RWPE1 (cell line): ENCODE measurements at places on chromosomes 2 and 18.

DNA sequence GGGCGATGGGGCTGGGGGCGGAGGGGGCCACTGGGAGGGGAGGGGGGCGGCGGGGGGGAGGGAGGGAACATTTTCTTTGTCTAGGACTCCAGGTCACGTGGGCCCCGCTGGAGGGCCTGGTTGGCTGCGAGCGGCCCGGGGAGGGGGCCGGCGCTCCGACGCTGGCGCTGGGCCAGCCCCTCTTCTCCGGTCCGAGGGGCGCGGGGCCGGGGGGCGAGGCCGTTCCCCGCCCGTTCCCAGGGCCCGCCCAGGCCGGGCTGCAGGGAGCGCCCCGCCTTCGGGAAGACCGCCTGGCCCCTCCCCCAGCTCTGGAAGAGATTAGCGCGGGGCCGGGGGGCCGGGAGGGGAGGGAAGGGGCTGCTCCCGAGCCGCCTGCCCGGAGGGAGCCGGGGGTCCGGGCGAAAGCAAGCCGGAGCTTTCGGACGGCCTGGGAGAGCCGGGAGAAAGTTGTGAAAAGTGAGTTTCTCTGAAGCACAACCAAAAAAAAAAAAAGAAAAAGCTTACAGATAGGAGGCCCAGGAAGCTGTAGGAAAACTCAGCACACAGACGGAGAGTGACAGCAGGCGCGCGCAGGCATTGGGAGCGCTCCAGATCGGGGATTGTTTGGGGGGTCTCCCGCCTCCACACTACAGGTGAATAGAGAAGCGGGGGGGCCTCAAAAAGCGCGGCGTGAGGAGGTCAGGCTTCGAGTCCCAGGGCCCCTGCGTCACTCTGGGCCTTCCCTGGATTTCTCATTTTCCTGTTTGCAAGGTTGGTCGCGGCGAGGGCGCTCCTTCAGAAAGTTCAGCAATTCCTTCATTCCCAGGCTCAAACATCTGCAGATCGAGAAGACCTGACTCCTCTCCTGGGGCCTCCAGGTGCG is 84.1 kb upstream of the POMC start:
- DNase-seq = peak; percentile 77

DNA sequence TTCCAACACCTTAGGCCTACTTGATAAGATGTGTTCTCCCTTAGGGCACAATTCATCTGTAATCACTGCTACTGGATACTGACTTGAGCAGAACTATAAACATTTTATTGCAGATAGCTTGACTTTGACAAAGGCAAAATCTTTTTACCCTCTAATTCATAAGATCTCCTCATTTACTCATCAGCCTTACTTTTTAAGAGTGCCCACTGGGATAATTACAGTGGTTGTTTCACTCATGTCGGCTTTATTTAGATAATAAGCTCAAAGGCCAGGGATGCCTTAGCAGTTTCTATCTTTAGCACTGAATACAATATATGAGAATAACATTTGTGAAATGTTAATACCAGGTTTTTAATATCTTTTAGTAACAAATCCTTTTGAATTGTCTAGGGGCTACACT is 144.0 kb downstream of the DLGAP1 start:
- no peak for DNase-seq

GRCh38 chr2:128727914-128728313 is 409.2 kb upstream of the HS6ST1 start:
- peak; percentile 25 for DNase-seq

GRCh38 chr2:241540771-241541561 is 17.6 kb upstream of the BOK start:
- peak; percentile 93 for DNase-seq

DNA sequence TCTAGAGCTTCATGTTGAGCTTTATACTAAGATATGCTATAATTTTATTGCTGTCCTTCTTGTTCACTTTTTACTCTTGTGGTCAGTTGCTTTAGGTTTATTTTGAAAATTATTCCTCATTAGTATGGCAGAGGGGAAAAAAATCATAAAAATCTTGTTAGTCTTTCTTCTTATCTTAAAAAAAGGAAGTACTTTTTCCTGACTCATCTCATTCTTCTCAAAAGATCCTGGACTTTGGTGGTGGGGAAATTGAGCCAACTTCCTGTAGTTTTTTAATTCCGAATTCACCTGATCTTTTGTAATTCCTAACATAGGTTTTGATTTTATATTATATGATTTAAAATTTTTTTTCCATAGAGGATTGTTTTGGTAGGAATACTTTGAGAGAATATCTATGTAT is 3.8 kb downstream of the SLC4A1AP start:
- DNase-seq = no peak

GRCh38 chr2:143426296-143426695 is 297.1 kb downstream of the ARHGAP15 start:
- peak; percentile 27 for DNase-seq

DNA sequence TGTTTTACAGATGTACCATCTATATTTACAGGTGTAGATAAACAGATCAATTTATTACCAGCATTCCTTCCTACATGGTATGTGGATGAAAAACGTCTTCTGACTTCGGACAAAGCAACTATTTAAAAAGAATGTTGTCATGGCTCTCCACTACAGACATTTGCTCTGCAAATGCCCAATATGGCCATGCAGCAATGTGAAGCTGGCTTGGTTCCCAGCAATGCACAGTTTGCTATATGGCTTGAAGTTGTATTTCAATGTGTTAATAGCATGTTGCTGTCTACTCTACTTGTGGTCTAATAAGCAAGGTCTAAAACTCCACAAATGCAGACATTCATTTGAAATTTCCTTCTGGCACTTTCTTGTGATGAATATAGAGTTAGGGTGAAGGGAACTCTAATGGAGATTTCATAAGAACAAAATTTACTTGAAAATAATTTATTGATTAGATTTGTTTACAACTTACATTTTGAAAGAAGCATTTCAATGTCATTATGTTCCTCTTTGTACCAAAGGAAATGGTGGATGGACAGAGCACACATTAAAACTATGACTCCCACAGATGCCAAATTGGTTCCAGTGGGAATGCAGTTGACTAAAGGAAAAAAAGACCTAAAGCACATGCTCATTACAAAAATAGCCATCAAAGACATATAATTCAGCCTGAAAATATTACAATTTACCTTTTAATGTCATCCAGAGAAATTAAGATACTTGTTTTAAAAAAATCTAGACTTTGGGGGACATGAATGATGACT is 234.0 kb downstream of the DYM start:
- DNase-seq = no peak

DNA sequence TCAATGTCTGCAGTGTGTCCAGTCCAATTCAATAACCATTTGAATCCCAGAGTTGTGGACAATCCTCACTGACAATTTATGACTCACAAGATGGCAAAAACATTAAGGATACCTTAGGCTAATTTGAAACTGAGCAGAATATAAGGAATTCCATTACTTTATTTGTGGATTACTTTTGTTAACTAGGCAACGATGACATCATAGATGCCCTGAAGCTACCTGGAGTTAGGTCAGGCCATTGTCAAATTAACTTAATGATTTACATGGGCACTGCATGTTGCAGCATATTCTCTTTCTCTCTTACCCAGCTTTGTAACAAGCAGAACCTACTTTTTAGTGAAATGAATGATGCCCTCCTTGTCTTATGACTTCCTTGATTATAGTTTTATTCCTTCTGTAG is 100.0 kb upstream of the CDCA7 start:
- peak; percentile 59 for DNase-seq

DNA sequence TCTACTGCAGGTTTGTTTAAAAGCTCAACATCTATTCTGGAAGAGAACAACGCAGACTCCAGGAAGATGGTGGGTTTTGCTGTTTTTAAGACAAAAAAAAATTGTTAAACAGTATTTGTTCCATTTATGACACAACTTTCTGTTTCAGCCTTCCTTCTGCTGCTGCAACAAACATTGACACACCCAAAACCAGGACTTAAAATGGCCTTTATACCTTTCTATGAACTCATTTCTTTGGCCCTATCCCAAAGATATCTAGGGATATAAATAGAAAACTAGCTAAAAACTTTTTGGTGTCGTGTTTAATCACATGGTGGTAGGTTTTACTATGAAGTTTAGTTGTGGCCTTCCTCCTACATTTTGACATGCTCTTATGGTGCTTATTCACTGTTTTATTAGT is 964 bp upstream of the GALNT3 start:
- DNase-seq = no peak

DNA sequence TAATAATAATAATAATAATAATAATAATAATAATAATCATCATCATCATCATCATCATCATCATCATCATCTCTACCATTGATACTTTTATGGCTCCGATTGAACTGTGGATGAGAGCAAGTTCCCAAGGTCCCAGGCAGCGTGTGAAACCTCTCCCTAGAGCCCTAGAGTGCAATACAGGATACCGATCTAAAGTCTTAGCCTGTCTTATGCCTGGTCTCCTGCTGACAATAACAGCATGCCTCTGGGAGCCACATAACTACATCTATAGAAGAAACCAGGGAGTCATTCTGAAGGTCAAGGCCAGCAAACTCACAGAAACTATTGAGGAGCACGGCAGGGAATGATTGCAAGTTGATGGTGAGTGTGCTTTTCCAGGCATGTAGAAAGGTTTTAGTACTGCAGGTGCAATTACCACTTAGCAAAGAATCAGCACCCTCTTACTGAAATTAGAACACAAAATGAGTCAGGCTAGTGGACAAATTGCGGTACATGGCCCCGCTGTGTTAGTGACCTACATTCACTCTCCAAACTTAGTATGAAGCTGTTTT is 457.2 kb upstream of the CDH20 start:
- no peak for DNase-seq
